Activated naive CD4-positive, alpha-beta T cell treated with anti-CD3 and anti-CD28 coated beads, Interleukin-2, amount 50 U/mL, for 16 hours (primary cell): ENCODE measurements at places on chromosomes 5 and 9.

GRCh38 chr9:130446101-130446861 lies 1.5 kb downstream of the ASS1 start:
- no peak for DNase-seq

GRCh38 chr5:179818746-179819295 lies 1.9 kb upstream of the SQSTM1 start:
- peak; percentile 72 for DNase-seq

DNA sequence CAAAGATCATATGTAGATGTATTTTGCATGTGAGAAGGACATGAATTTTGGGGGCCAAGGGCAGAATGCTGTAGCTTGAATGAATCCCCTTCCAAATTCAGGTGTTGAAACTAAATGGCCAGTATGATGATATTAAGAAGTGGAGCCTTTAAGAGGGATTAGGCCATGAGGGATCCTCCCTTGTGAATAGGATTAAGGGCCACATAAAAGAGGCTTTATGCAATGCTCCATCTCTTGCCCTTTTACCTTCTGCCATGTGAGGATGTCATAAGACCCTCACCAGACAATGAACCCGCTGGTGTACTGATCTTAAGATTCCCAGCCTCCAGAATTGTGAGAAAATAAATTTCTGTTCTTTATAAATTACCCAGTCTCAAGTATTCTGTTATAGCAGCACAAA lies 206.1 kb downstream of the YTHDC2 start:
- no peak for DNase-seq

- DNase-seq = no peak
Observed at GRCh38 chr9:115794921-115795475, 358.6 kb upstream of the PAPPA start.

- no peak for DNase-seq
Observed at GRCh38 chr5:73727470-73727869, 101.5 kb downstream of the ARHGEF28 start.

DNA sequence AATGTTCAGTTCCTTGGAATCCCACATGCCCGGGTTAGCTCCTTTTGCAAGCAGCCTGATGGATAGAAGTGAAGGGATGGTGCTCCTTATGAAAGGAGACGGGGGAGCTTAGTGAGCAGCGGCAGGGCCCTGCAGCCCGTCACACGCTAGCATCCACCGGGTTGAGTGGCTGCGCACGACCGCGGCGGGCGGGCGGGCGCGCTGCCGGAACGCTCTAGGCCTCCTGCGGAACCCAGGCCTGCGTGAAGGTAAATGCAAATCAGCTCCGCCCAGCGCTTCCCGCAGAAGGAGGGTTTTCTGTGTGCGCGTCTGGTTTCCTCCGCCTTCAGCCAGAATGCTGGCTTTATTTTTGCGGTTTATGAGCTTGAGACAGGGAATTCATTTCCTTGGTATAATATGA lies 19.8 kb downstream of the IL12B start:
- peak; percentile 42 for DNase-seq

GRCh38 chr9:71685988-71686387 lies 82.3 kb downstream of the CEMIP2 start:
- no peak for DNase-seq

- DNase-seq = no peak
Observed at GRCh38 chr9:74953235-74953751, 581 bp upstream of the C9orf40 start.

GRCh38 chr5:103247118-103247517 lies 11.4 kb upstream of the MACIR start:
- DNase-seq = no peak

- no peak for DNase-seq
Observed at GRCh38 chr5:86797677-86798076, 179.9 kb downstream of the COX7C start.

- no peak for DNase-seq
Observed at GRCh38 chr9:131986576-131986975, 93.1 kb downstream of the MED27 start.

DNA sequence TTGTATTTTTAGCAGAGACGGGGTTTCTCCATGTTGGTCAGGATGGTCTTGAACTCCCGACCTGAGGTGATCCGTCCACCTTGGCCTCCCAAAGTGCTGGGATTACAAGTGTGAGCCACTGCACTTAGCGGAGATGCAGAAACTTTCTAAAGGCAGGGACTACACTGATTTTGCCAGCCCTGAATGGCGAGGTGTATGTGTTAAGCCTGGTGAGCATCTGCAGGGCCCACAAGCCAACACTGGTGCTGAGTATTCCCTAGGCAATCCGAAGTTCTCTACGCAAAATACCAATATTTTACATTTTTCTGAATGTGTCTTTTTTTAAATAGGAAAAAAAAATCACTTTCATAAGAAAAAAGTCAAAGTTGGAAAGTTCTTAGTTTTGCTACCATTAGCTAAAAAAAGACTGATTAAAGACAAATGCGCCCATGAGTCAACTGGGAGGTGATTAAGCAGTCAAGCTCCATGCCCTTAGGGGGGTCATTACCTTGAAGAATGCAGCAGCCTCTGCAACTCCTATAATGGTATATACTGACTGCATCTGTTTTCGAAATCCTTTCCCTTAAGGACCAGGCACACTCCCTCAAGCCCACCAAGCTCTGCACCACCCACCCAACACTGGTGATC lies 502.8 kb downstream of the BNC2 start:
- no peak for DNase-seq

DNA sequence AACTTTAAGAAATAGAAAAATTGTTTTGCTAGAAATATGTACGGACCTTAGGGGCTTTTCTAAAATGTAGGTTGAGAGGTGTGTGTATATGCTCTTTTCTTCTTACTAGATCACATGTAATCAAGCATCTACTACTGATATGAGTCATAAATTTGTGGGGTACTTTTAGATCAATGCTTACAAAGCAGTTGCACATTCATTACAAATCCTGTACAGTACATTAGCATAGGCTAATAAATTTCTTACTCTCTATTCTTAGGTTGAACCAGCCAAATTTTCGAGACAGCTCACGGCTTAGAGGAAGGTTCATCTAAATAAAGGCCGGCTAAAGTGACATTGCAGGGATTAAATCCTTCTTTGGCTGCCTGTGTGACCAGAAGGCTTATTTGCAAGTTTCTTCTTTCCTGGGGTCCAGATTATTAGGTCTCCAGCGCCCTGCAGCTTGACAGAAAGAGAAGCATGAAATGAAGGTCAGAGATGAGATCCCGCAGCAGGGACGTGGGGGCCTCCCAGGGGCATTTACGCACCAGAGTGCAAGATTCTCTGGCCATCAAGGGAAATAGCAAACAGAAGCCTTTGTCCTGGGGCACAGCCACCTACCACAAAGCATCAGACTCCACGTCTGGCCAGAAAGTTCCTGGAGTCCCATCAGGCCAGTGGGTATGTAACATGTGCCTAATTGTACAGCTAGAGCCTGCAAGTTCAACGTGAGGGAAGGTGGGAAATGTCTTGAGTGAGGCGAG lies 53.0 kb downstream of the NIM1K start:
- no peak for DNase-seq

DNA sequence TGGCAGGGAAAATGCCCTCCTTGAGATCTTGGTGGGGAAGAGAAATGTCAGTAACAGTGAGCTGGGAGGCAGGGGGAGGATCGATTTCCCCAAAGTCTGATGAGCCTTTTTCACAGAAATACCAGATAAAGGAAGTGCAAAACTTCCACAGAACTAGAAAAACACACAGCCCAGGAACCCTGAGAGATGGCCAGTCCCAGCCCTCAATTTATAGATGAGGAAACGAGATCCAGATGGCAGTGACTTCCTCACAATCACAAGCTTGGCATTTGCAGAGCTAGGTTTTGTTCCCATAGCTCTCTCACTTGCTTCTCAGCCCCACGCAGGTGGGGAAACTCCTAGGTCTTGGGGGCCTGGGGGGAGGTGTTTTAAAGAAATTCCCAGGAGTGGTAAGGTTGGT lies 3.8 kb upstream of the GGTA1 start:
- no peak for DNase-seq
